ENCODE measurements at places on chromosomes 4 and X.

GRCh38 chrX:29042341-29042740, 455.1 kb downstream of the IL1RAPL1 start:
- DNase-seq = no peak

DNA sequence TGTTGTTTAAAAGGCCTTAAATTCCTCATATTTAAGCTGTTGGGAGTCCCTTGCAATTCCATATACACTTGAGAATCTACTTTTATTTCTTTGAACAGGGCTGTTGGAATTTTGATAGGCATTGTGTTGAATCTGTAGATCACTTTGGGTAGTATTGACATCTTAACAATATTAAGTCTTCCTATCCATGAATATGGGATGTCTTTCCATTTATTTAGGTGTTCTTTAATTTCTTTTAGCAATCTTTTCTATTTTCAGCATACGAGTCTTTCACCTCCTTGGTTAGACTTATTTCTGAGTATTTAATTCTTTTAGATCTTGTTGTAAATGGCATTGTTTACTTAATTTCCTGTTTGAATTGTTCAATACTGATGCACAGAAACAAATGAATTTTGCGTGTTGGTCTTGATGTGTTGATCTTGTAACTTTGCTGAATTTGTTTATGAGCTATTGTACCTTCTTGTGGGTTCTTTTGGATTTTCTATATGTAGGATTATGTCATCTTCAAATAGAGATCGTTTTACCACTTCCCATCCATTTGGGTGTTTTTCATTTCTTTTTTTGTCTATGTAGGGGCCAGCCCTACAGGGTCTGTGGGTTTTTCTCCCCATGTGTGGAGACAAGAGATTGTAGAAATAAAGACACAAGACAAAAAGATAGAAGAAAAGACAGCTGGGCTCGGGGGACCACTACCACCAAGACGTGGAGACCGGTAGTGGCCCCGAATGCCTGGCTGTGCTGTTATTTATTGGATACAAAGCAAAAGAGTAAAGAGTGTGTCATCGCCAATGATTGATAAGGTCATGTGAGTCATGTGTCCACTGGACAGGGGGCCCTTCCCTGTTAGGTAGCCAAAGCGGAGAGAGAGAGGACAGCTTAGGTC, 18.2 kb upstream of the CTBP1 start:
- DNase-seq = no peak

DNA sequence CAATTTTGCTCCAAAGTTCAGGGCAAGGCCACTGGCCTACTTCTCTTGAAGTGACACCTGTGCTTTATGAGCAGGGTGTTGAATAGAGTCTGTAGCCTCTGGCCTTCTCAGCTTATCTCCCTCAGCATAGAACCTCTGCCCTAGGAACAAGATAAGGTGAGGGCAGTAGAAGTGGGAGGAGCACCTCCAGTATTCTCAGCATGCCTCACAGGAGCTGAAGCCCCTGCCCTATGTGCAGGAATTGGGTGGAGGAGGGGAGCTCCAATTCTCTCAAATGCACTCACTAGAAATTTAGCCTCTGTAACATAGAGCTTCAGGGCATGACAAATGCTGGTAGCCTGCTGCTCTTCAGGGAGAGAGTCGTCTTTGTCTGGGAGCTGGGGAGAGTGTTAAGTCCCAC, 479.3 kb downstream of the IL1RAPL1 start:
- no peak for DNase-seq

GRCh38 chr4:110092646-110093045, 105.8 kb downstream of the ELOVL6 start:
- no peak for DNase-seq

- DNase-seq = no peak
Observed at GRCh38 chr4:54157606-54158005, 57.6 kb downstream of the GSX2 start.

- no peak for DNase-seq
Observed at GRCh38 chrX:39848243-39848642, 249.5 kb downstream of the BCOR start.

- DNase-seq = no peak
Observed at GRCh38 chr4:7656244-7656800, 221.6 kb upstream of the PSAPL1 start.

- DNase-seq = no peak
Observed at GRCh38 chr4:92172203-92172602, 131.6 kb upstream of the GRID2 start.

DNA sequence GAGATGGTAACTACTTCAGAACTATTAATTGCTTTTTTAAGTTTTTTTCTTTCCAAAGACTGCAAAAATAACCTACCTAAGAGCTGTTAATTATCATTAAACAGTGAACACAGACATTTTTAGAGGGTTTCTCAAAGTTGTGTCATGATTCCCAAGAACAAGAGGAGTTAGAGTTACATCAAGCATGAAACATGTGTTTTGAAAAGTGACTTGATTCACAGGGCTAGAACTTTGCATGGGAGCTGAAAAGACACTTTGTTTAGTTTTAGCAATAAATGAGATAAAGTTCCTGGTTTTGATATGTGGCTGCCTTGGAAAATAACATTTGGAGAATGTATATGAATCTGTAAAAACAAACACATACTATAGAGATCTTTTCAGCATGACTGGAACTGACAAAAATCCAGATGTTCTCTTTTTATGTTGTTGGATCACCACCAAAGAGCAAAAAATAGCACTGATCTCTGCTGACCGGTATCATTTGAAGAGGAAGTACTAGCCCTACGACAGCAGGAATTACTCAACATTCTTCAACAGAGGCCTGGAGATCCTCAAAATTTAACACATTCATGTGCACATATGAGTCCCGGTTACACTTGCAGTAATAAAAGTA, 173.0 kb upstream of the PCDH18 start:
- DNase-seq = peak; percentile 0

DNA sequence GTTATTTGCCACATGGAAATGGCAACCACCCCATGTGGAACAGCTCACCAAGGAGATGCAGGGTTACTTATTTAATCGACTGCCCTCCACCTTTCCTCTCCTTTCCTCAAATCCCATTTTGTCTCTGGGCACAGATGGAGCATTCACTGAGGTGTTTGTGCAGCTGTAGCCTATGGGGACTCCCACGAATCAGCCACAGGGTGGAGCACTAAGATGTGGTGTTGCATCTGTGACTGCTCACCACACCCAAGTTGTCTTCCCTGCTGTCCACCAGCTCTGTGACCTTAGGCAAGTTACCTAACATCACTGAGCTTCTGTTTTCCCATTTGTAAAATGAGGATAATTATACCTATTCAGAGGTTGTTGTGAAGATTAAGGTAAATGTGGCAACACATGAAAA, 252.4 kb upstream of the CPEB2 start:
- DNase-seq = no peak

DNA sequence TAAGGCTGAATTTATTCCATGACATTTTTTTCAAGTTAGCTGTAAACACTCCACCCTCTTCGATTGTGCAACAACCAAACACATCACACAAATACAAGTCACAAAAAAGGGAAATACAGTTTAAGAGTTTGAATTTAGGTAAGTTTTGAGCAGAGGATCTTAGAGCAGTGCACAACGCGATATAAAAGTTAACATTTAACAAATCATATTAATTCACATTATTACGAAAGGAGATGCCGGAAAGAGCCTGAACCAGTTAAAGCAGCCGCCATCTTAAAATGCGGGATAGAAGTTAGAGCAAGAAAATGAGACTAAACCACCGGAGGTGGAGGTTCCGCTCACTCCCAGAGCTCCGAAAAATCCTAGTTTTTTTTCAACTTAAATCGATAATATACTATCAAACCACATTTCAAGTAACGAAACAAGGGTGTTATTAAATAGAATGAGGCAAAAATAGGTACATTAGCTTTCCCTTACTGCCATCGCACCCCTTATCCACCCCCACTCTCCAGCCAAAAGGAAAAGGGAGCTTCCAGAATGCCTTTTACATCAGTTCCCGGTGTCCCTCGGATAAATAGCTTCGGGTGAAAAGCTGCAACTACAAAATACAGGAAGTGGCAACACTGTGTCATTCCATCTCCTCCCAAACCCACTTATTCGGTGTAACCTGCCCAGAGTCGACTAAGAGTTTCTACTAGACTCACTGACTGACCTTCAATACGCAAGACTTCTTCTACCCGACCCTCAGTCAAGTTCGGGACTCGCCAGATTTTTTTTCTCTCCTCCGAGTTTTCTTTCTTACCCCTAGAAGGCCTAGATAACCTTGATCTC, 1.9 kb downstream of the UBE2D3 start:
- peak; percentile 33 for DNase-seq

DNA sequence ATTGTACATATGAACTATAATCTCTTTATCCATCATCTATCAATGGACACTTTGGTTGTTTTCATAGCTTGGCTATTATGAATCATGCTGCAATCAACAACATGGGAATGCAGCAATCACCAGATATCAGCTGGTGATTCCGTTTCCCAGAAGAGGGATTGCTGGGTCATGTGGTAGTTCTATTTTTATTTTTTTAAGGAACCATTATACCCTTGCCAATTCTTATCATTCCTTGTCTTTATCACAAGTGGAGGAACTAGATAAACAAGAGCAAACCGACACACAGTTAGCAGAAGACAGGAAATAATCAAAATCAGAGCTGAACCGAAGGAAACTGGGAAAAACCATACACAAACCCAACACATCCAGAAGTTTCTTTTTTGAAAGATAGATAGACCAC, 14.5 kb upstream of the LNX1 start:
- no peak for DNase-seq

- DNase-seq = no peak
Observed at GRCh38 chr4:54586320-54586955, 71.3 kb upstream of the KIT start.

Measured in SIG-M5 (cell line).